Stimulated activated naive B cell treated with anti-CD40 and anti-IgM and Interleukin-4, amounts not matched to agents 10 μg/mL and 1 μg/mL and 100 μg/mL, for 72 hours (primary cell): ENCODE measurements at places on chromosomes 5 and 9.

DNA sequence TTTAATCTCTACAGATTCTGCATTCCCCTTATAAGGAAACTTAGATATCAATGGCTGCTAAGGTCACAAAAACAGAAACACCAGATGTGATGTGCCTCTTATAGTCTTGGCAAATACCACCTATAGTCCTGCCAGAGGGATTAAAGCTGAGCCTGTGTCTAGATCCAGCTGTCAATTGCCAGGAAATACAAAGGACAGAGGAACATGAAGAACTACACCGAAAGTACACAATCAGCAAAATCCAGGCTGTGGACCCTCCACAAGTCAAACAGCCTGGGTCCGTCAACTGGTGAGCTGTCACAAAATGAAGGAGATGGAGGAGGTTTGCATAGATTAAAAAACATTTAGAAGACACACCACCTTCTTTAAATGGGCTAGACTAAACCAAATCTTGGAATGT is 85.4 kb downstream of the KLF4 start:
- no peak for DNase-seq

GRCh38 chr9:69395718-69396117 is 70.7 kb downstream of the ENTREP1 start:
- DNase-seq, result no peak

GRCh38 chr5:60636001-60636400 is 64.0 kb downstream of the DEPDC1B start:
- no peak for DNase-seq

DNA sequence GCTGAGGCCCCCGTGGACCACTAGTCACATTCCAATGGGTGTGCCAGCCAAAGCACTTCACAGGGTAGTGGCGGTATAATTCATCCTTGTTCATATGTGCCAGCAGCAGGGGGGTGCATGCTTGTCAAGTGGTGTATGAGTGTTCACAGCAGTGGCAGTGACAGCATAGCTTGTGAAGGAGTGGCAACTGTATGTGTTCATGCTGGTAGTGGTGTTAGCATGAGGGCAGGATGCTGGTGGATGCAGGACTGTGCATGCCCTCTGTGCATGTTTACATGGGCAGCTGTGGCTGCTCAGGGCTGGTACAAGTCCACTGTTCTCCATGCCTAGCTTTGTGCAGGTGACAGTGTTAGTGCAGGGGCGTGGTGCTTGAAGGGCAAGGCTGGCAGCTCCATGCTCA is 253.4 kb upstream of the DMAC1 start:
- DNase-seq, result no peak

DNA sequence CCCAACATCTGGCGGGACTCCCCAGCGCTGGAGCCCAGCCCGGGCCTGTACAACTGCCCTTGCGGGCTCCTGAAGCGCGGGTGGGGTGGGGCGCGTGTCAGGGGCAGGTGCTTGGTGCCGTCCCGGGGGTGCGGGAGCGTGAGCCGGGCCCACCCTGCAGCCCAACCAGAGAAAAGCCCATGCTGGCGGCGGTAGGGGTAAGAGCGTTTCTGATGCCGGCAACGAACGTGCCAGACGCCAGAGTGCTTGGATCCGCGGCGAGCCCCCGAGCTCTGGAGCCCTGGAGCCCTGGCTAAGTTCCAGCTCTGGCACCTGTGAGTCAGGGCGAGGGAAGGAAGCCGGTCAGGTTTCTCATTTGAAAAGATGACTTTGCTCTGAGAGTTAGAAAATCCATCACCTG is 58.0 kb downstream of the ZNF510 start:
- no peak for DNase-seq

- no peak for DNase-seq
Observed at GRCh38 chr5:110008131-110008530, 318.4 kb downstream of the MAN2A1 start.

- no peak for DNase-seq
Observed at GRCh38 chr9:125432715-125433385, 171.2 kb downstream of the GAPVD1 start.
